ENCODE measurements at places on chromosomes 7 and 10. TPM values are rescaled to one million over a fixed set of nuclear protein-coding genes. Genes with fewer than 3 reads are reported as not detected.

- no peak for DNase-seq
Observed at GRCh38 chr7:148696787-148697186, 1.9 kb upstream of the CUL1 start.

Gene NEUROD6
- not detected for total RNA-seq

GRCh38 chr7:32326078-32326477, 164.1 kb downstream of the LSM5 start:
- DNase-seq, result no peak

DNA sequence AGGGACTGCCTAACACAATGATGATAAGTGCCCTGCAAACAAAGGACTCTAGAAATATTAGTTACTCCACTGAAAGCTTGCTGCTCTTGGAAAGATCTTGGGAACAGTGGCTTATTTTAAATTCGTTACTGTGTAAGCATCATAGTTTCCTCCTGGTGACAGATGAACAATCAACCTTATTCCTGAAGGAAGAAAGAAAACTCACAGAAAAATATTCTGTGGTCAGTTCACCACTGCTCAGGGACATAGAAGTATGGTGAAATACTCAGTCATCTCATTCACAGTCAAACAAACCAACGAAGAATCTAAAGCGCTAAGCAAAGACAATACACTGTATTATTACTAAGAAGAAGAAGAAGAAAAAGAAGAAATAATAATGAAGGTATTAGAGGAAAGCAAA, 27.8 kb downstream of the MKX start:
- no peak for DNase-seq

- DNase-seq, result no peak
Observed at GRCh38 chr10:70510904-70511303, 32.3 kb downstream of the PALD1 start.

GRCh38 chr7:24301703-24302102, 17.7 kb downstream of the NPY start:
- DNase-seq, result no peak

GRCh38 chr7:132451161-132451560, 125.1 kb downstream of the PLXNA4 start:
- DNase-seq, result no peak

GRCh38 chr10:31554556-31554955, 235.5 kb downstream of the ZEB1 start:
- DNase-seq, result no peak

Gene CFTR
- total RNA-seq, result 176 TPM

DNA sequence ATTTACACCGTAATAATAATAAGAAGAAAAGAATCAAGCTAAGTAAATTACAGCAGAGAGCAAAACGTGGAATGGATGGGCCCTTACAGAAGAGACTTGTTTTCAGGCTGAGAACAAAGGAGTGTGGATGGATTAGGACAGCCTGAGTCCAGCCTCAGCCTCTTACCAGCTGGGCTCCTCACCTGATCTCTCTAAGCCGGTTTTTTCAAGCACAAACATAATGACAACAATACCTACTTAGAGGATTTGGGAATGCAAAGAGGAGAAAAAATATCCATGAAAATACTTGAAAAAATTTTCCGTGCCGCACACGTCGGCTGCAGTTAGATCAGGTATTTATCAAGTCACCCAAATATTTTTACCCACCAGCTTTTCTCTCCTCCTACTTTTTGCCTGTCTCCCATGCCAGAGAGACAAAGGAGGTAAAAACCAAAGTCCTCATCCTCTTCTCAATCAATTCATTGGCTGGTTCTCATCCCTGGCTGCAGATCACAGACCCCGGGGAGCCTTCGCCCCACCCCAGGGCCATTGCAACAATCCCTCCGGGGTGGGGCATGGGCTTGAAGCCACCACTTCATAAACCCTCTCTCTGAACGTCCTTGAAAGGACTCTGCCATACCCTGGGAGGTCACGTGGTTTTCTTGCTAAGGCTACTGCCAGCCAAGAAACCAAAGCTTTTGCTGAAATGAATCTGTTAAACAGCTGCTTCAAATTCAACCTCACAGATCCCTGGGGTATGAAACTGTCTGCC, 29.7 kb upstream of the GTF2I start:
- DNase-seq, result no peak

DNA sequence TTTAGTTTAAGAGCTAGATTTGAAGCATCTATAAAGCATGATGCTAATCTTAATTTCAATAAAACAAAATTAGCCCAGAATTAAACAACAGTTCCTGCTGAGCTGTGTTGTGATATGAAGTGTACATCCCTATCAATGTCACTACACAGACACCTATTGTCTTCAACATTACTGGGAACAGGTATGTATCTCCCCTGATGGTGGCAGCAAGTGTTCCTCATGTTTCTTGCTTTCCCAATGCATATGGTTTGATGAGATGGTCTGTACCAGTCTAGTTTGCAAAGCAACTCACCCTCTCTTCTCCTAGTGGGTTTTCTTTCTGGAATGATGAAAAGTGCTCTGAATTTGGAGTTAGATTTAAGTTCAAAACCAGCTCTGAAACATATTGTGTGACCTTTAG, 38.1 kb downstream of the TSPAN12 start:
- DNase-seq, result no peak

- DNase-seq, result no peak
Observed at GRCh38 chr7:34015651-34016050, 110.3 kb downstream of the BMPER start.

GRCh38 chr10:90917968-90918318, 2.9 kb downstream of the ANKRD1 start:
- no peak for DNase-seq

Gene GPR15LG
- total RNA-seq, result 231 TPM

DNA sequence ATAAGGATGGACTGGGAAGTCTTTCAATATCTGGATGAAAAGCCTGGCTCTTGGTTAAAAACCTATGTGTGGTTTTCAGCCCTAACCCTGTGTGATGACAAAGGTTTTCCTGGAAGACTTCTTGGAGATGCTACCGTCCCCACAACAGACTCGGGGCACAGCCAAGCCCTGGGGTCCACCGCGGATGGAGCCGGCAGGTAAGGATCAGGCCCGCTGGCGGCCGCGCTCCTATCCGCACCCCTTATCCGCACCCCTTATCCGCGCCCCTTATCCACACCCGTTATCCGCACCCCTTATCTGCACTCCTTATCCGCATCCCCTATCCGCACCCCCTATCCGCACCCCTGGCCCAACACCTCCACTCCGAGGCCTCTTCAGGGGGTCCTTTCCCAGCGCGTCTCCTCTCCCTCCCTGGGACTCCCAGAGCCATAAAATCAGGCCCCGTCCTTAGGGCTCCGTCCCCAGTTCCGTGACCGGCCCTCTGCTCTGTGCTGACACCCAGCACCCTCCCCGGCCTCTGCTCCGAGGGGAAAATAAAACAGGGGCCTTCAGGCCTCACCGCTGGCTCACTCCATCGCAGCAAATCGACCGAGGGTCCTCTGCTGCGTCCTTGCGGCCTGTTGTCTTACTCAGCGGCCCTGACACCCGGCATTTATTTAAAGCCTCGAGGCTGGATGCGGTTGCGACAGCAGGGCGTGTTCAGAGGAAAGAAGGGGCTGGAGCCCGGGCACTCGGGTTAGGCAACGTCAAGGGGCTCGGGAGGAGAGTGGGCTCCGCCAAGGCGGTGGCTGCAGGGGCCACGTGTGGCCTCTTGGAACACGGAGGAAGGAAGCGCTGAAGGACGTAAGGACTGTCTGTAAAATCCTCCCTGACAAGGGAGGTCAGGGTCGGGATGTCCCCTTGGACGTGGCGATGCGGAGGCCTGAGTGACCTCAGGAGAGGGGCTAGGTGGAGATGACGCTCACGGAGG, 215.1 kb upstream of the ADARB2 start:
- no peak for DNase-seq

Data from mucosa of descending colon (tissue), 3 donors.